ENCODE measurements at places on chromosomes 1 and 21.

GRCh38 chr1:154716614-154717527 lies 108.9 kb upstream of the ADAR start:
- DNase-seq: no peak

DNA sequence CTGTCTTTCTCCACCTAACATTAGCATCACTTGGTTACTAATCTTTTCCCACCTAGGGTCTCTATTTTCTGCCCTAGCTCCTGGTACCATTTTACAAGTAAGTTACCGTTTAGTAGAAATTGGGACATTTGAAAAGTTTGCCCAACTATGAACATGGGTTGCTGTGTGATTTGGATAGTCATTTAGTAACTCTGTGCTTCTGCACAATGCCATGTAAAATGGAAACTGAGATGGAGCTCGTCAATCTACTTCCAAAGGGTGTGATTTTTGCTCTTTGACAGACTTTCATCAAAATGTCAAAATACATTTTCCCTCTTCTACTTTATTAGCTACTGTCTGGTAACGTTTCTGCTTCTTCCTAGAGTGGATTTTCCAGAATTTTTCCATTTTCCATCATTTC lies 381.5 kb upstream of the B3GALT2 start:
- DNase-seq: no peak

- DNase-seq: no peak
These were observed 930.5 kb downstream of the ADGRL2 start for GRCh38 chr1:82731216-82731615.

- no peak for DNase-seq
These were observed 166.6 kb downstream of the LMX1A start for GRCh38 chr1:165189913-165190312.

GRCh38 chr1:55413286-55413685 lies 198.1 kb upstream of the USP24 start:
- peak; percentile 41 for DNase-seq

DNA sequence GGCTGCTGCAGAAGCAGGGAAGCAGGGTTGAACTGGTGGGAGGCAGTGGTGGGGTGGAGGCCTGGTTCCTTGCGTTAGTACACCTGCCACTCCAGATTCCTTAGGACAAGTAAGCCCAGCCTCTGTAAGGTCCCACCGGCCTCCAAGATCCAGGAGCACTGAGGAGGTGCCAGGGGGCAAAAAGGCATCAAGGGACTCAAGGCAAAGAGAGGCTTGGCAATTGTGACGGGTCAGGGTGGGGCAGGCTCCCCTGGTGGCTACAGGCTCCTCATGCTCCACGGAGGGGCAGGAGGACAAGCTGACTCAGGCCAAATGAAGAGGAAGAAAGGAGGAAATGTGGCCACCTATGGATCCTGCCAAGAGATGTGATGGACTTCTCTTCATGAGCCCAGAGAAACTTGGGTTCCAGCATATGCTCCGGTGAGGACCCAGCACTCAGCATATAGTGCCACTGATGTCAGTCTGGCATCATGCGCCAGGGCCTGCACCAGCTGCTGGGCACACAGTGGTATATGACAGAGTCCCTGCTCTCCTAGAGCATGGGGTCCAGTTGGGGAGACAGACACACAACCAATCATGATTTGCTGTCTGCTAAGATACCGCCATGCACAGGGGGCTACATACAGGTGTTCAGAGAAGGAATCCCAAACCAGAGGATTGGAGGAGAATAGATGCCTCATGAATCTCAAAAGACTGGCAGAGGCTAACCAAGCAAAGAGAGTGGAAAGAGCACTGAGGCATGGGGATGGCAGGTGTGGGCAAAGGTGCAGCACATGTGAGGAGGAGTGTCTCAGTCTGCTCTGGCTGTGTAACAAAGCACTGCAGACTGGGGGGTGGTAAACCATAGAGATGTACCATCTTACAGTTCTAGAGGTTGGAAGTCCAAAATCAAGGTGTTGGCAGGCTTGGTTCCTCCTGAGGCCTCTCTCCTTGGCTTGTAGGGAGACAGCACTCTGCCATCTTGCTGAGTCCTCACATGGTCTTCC lies 249.7 kb downstream of the RHOU start:
- DNase-seq: no peak

DNA sequence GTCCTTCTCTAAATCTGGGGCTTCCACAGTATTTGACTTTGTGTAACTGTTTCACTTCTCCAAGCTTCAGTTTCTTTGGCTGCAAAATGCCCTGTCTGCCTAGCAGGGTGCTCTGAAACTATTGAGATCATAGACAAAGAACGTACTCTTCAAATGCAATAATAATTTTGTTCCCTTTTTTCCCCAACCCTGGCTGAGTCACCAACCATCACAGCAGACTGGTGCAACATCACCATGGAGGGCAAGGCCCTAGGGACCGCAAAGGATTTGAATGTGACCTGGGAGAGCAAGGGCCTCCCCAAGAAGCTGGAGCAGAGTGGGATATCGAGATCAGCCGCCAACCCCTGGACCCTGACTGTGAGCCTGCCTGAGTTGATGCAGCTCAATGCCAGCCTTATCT lies 115.0 kb downstream of the FCRL5 start:
- no peak for DNase-seq

- no peak for DNase-seq
These were observed 89.7 kb upstream of the RGS1 start for GRCh38 chr1:192485692-192486436.

GRCh38 chr1:15107911-15108310 lies 45.6 kb upstream of the TMEM51 start:
- DNase-seq: no peak

- no peak for DNase-seq
These were observed 24.7 kb downstream of the SDE2 start for GRCh38 chr1:225974454-225974853.

DNA sequence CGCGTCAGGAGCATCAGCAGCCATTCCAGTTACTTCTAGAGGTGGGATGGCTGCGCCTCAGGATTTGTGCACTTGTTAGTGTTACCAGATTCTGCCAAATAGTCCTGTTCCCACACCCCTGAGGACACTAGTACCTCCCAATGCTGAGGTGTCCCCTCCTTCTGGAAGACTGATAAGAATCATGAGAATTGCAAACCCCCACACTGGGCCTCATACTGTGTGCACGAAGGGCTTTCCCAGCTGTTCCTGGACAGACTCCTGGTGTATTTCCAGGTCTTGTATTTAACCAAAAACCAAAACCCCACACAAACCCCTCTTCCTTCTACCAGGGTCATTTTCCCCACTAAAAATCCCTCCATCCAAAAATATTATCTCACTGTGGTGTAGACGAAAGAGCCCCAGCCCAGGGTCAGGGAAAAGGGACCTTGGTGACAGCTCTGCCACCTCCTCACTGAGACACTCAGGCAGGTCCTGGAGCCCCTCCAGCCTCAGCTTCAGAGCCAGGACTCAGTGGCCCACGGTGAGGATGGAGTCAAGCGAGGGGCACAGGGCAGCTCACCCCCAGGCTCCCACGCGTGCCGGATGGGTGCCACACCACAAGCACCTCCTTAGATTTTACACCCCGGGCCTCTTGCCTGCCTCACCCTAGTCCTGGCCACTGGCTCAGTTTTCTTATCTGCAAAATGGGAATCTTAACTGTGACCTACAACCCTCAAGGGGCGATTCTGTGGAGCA lies 131.4 kb upstream of the RUNX3 start:
- no peak for DNase-seq

- no peak for DNase-seq
These were observed 230.3 kb upstream of the LYPLAL1 start for GRCh38 chr1:218943371-218943770.

DNA sequence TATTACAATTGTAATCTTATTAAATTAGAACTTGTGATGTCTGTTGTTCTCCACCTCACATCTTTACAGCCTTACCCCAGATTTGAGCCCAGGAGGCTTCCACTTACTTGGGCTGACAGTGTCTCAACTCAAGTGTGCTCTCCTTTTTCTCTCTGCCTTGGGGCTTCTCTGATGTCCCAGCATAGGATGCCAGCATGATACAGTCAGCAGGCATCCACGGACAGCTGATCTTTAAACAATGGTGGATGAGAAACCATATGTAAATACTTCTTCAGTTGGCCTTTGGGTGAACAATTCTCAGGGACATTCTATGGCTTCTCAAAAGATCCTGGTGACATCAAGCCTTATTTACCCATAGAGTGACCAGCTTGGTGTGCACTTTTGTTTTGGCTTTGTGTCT lies 107.6 kb upstream of the GORAB start:
- no peak for DNase-seq

DNA sequence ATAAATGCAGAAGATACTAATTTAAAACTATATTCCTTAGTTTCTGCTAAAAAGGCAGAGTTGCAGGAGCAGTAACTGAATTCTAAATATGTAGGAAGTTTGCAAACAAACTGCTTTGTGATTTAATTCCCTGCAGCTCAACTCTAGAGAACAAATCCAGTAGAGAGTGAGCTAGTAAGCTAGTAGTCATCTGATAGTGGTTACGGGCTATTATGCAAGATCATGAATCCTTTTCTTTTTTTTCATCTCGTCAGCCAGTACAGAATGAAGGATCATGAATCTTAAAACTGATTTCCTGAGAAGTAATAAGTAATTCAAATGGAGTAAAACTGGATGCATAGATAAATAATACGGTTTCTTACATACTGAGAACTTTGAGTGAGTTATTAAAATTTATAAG lies 3.3 kb downstream of the DPH5 start:
- DNase-seq: no peak

- no peak for DNase-seq
These were observed 85.5 kb downstream of the RIPK4 start for GRCh38 chr21:41681348-41681801.

DNA sequence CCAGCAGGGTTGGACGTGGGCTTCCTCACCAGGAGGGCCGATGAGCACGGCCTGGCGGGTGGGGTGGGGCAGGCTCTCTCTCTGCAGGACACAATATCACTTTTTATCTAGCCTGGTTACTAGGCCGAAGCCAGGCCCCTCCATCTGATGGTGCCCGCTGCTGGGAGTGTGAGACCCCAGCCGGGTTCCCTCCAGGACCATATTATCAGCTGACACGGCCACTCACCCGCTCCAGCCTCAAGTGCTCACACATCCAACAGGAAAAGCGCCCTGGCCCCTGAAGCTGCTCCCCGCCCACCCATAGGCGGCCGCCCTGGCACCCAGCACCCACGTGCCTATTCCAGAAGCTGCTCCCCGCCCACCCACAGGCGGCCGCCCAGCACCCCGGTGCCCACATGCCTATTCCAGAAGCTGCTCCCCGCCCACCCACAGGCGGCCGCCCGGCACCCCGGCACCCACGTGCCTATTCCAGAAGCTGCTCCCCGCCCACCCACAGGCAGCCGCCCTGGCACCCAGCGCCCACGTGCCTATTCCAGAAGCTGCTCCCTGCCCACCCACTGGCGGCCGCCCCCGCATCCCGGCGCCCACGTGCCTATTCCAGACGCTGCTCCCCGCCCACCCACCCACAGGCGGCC lies 5.0 kb downstream of the SLC19A1 start:
- DNase-seq: no peak

DNA sequence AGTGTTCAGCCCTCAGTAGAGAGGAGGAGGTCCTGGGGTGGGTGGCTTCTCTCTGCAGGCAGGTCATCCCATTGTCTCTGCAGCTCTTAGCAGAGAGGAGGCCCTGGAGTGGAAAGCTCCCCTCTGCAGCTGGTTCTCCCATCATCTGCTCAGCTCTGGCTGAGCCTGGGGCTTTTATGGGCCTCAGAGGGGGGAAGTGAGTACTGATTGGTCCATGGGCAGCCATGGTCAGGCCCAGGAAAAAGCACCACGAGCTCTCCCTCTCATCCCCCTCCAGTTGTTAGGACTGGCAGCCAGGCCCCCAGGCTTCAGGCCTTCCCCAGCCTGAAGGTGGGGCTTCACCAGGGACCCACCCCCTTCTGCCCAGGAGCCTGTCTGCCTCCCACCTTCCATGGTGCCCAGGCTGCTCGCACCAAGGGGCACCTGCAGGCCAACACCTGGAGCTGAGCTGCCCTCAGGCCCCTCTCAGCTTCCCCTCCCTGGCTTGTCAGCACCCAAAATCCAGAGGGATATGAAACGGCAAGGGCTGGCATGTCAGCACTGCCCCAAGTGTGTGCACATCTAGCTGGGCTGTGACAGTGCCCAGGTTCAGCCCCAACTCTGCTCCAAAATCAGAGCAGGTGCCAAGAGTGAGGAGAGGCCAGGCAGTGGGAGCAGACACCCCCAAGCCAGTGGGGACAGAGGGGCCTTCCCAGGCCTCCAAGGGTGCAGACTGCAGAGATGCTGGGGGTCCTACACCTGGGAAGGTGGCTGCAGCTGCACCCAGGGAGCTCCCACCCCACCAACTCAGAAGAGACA lies 449.0 kb downstream of the MATN1 start:
- no peak for DNase-seq

DNA sequence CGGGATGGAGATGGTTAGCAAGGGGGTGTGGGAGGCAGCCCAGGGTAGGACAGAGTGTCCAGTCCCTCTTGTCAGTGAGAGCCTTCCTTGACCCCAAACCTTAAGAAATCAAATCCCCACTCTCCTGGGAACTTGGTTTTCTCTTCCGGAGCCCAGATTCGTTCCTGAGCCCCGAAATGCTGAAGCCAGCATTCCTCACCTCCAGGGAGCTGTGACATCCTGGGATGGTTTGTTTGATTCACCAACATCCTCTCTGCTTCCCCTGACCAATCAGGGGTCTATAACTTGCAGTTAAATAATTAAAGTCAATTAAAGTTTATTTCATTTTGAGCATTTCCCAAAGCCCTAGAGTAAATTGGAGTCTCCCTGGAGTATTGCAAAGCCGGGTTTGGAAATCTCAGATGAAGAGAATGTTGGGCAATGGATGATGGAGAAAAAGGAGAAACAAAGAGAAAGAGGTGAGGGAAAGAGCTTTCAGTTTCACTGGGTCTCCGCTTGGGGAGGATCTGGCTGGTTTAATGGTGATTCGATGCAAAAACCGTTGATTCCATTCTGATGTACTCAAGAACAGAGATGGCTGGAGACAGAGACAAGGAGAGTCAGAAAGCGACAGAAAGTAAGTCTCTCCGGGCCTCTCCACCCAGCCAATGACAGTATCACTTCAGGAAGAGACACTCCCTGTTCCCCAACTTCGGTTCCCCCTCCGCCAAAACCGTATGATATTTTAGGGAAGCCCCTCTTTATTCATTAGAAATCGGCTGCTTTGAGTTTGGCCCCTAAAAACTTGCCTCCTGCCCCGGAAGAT lies 12.8 kb upstream of the ALX3 start:
- no peak for DNase-seq

- DNase-seq: no peak
These were observed 39.8 kb downstream of the PTPN14 start for GRCh38 chr1:214511639-214511998.

GRCh38 chr1:199122085-199122484 lies 483.2 kb downstream of the PTPRC start:
- no peak for DNase-seq

GRCh38 chr1:64515427-64515826 lies 45.5 kb downstream of the CACHD1 start:
- no peak for DNase-seq

GRCh38 chr1:203290261-203291089 lies 14.8 kb upstream of the BTG2 start:
- peak; percentile 86 for DNase-seq

- no peak for DNase-seq
These were observed 1.6 kb downstream of the SLC25A34 start for GRCh38 chr1:15737324-15738319.

DNA sequence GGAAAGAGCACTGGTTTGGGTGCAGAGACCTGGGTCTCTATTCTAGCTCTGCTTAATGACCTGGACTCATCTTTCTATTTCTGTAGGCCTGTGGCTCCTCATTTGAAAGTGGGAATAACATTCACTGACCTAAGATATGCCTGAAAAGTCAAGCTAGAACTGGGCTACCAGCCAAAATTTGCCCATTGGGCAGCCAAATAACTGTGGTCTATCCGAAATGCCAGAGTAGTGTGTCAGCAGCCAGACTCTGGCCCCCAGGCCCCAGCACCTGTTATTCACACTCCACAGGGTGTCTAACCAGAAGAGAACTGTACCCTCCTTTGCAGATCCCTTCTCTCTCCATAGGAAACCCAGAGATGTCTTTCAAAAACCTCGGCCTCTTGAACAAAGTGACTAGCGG lies 12.6 kb downstream of the DAB1 start:
- DNase-seq: no peak
